LHCN-M2 (cell line): ENCODE measurements at places on chromosomes 12 and 14. TPM values are rescaled to one million over a fixed set of nuclear protein-coding genes. Genes with fewer than 3 reads are reported as not detected.

GRCh38 chr14:54516709-54517108 lies 7.0 kb downstream of the CGRRF1 start:
- no peak for DNase-seq

The PLEK2 gene
- total RNA-seq: 0.34 and 0.64 TPM in 2 replicates

DNA sequence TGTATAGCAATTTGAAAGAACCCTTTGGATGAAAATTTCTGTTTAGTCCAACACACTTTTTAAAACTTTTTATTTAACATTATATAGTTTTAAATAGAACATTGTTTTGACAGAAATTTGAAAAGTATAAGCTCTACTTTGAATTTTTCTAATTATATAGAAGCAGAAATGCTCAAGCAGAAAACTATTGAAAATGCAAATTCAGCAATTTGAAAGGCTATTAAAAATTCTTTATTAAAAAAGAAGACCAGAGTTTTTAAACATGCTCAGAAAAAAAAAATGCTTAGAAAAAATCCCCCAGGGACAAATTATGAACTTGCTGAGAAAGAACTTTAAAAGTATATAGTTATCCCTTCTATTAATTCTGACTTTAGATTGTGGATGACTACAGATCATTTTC lies 21.1 kb upstream of the FSCB start:
- no peak for DNase-seq

GRCh38 chr12:39807043-39807442 lies 187.4 kb upstream of the ABCD2 start:
- DNase-seq: peak; percentile 7

The CLEC14A gene
- total RNA-seq: not detected in 2 replicates

The FOXN4 gene
- not detected in 2 replicates for total RNA-seq

The KRT74 gene
- not detected in 2 replicates for total RNA-seq

GRCh38 chr14:96275177-96276112 lies 19.4 kb downstream of the BDKRB1 start:
- peak; percentile 56 for DNase-seq

GRCh38 chr14:99792551-99793212 lies 531 bp upstream of the EML1 start:
- DNase-seq: no peak

DNA sequence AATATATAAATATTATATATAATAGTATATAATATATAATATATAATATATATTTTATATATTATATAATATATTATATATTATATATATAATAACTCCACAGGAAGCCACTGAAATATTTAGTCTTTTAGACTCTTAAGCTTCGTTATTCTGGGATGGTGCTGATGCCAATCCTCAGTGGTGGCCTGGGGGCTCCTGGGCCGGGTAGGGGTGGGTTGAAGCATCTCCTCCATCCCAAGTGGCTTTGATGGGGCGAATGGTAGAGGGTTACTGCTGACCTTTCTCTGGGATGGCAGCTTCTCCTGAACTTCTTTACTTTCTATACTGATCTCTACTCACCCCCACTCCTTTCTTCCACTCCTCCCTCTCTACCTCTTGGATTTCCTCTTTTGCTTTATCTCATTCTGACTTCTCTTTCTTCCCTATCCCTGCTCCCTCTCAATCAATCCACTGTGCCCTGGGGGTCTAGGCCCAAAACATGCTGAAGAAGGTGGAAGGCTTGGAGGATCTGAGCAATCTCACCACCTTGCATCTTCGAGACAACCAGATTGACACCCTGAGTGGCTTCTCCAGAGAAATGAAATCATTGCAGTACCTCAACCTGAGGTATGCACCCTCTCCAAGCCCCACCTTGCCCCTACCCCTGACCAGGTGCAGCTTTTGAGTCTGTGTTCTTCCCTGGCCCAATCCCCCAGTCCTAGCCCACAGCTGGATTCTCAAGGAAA lies 4.8 kb upstream of the ENO2 start:
- no peak for DNase-seq

The TAS2R19 gene
- 0.75 and 1.9 TPM in 2 replicates for total RNA-seq

- no peak for DNase-seq
Observed at GRCh38 chr12:69833696-69834095, 8.7 kb downstream of the MYRFL start.

GRCh38 chr12:72543777-72544467 lies 271.8 kb downstream of the TRHDE start:
- DNase-seq: no peak
